ENCODE measurements at places on chromosomes 2 and 18.

GRCh38 chr2:14907014-14907612 lies 274.6 kb downstream of the LRATD1 start:
- DNase-seq: no peak

DNA sequence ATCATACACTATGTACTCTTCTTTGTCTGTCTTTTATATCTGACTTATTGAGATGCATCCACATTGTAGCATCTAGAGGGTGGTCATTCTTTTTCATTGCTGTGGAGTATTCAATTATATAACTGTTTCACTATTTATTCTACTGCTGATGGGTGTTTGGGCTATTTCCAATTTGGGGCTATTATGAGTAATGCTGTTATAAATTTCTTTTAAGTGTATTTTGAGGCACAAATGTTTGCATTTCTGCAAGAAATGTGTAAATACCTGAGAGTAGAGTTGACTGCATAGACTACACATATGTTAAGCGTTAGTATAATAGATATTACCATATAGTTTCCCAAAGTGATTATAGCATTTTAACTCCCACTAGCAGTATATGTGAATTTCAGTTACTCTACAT lies 26.9 kb upstream of the PPP1R1C start:
- no peak for DNase-seq

- no peak for DNase-seq
Measured at GRCh38 chr2:237661799-237662328, 34.5 kb downstream of the LRRFIP1 start.

GRCh38 chr2:219722276-219722879 lies 94.9 kb downstream of the SLC4A3 start:
- DNase-seq: no peak

DNA sequence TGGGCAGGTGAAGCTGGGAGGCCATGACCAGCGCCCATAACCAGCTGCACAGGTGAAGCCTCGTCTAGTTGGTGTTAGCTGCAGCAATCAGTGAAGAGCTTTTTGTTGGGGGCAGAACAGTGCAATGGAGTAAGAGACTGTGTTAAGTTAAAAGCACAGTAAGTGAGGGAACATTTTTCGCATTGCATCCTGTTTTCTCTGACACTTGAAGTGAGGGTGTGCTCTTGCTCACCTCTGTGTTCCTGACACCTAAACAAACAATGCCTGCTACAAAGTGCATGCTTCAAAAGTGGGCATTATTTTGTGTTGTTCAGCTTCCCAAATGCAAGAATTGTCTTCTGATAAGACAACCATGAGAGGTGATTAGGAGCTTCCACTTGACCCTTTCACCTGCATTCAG lies 324.0 kb upstream of the ACVR2A start:
- no peak for DNase-seq

DNA sequence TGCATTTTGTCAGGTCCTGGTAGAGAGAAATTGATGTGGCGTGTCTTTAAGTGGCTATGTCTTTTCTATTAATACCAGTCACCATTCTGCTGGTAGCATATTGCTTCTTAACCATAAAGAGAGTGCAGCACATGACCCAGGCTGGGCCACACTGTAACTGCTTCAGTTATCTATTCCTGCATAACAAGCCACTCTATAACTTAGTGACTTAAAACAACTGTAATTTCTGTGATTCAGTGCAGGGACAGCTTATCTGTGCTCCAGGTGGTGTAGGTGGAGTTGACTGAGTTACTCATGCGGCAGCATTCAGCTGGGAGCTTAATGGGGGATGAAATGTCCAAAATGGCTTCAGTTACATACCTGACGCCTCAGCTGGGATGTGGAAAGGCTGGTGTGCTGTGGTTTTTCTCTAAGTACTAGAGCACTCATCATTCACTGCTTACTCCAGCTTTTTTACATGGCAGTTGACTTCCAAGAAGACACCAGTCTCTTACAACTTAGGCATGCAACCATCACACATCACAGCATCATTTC lies 742.4 kb downstream of the SATB2 start:
- no peak for DNase-seq

- DNase-seq: no peak
Measured at GRCh38 chr18:64419156-64419555, 270.3 kb upstream of the LINC00305 start.

DNA sequence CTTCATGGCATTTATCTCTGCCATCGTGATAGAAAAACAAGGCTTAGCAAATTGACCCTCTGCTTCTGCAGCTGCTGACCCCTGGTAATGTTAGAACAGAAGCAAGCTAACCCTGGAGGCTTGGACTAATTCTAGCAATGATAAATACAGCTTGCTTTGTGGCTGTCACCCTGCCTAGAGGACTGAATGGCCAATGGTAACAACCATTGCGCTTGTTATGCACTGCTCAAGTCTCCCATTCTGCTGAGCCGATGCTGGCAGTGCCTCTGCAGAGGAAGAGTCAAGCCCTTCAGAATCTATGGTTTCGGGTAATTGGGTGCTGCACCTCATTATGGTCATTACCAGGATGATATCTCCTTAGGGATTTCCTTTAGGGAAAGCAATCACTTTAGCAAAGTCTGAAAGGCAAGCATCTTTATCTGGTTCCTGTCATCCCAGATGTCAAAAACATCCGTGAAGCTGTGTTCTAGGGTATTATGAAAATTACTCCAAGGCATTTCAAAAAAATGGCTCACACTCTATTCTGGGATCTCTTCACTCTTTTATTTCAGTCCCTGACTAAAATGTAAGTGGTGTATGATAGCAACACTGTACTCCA lies 186.8 kb upstream of the DLGAP1 start:
- DNase-seq: no peak

DNA sequence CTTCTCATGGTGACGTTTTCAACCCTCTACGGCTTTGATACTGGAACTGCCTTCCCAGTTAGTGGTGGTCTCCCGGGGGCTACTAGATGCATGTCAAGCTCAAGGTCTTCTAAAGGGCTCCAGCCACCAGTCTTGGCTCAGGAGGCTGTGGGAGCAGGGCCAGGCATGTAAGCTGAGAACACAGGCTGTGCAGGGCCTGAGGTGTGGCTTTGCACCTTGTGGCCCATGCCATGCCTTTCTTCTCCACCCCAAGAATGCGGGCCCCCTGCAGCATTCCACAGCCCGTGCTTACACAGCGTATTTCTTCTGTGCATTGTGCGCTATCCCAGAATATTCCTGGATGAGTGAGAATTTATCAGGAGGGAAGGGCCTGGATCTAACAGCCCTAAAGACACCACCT lies 144.9 kb downstream of the SEPTIN10 start:
- DNase-seq: no peak

GRCh38 chr2:185472574-185472973 lies 266.0 kb upstream of the FSIP2 start:
- no peak for DNase-seq

DNA sequence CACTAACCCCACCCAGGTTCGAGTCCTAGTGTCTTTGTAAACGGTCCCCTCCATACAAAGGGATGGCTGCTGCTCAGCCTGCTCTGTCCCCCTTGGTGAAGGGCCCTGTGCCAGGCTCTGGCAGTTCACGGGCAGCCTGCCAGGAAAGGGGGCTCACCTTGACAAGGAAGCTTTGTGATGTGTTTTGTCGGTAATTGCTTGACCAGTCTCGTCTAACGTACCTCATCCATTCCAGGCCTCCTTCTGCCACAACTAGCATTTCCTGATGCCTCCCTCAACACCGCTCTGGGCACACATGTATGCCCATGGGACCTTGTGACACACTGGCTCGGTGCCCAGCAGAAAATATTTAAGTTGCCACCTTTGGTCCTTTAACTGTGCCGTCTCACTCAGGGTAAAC lies 171.9 kb downstream of the KLHL29 start:
- no peak for DNase-seq

- DNase-seq: no peak
Measured at GRCh38 chr2:171810422-171811244, 83.4 kb downstream of the SLC25A12 start.

DNA sequence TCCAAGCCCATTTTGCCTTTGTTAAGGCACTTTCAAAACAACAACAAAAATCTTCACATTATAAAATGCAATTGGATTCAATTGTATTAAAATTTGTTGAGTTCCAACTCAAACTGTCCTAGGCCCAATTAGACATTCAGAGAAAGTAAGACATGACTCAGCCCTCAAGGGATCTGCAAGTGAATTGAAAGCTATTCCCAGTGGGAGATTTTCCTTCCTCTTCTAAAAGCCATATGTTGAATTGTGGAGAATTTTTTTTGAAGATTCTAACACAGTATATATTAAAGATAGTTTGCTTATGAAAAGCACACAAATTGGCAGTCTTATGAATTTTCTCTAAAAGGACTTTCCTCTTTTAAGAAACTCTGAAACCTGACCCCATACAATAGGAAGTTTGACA lies 268.0 kb upstream of the PARD3B start:
- no peak for DNase-seq

DNA sequence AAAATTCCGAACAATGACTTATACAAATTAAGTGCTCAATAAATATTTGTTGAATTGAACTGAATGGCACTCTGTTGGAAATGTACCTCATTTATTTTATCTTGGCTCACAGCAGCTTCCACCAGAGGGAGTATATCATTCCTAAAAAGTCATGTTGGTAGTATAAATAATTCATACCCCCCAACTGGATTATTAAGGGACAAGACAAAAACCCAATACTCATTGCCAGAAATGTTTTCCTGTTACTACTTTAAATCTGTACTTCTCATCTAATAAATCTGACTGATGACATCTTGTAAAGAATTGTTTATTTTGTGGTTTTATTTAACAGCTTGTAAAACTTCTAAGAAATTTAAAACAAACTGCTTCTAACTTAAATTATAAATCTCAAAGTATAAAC lies 163.9 kb downstream of the CDH2 start:
- no peak for DNase-seq

DNA sequence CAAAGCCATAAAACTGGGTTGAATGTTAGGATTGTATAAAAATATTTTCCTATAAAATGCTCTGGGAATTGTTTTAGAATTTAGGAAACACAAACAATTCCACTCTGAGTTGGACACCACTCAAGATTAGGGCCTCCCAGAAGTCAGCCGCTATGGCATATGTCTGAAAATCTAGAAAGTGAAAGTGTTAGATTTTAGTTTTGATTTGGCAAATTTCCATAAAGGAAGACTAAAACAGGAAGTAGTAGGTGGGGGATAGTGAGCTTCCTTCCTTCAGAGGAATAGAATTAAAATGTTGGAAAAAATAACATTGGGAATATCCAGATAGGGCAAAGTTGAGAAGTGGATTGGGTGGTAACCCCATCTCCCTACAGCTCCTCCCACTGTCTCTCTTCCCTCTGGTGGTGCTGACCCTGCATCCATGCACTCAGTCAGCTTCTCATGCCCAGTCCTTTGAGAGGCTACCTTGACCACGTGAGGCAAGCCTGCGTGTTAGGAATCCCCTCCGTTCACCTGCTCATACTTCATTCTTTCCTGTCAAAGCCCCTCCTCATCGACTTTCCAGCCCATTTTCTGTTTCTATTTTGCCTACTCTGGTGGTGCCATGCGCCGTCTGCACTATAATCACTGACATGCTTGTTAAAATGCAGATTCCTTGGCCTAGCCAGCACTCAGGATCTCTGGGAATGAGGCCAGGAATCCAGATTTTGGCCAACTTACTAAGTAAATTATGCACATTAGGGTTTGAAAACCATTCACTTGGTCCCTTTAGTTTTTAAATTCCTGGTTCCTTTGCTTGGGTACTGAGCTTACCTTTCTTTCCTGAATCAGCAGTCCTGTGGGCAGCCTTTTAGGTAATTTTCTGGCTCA lies 83.5 kb downstream of the POLE4 start:
- no peak for DNase-seq

DNA sequence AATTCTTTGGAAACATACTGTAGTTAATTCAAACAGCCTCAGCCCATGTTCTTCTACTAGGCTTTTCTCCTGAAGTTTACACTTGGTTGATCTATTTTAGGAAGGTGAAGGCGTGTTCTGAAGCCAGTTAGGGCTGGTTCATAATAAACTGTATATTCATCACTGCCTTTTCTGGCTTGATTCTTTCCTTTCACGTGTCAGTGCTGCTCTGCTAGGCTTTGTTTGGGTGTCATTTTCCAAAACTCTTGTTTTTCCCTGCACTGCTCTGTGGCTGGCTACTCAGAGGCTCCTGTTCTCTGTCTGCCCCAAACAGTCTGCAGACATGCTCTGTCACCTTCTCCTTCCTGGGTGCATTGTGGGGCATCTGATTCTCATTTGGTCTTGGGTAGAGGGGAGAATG lies 136.1 kb downstream of the PARD3B start:
- peak; percentile 1 for DNase-seq

DNA sequence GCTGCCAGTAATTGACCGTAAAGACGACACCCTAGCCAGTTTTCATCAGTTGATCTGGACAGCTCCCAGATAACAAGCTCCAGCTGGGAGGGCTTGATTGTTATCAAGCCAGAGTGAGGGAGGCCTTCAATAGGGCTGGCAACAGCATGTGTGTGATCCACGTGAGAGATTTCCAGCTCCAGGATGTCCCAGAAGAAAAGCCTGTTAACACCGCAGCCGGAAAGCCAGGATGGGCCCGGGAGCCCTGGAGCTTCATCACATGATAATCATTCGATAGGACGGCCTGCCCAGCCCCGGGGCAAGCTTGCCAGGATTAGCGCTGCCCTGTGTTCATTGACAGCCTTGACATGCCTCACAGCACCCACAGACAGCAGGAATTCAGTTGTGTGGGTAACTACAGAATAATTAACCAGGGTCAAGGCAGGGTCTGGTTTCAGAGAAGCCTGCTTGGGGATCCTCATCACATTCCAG lies 182.5 kb downstream of the C1D start:
- DNase-seq: no peak

DNA sequence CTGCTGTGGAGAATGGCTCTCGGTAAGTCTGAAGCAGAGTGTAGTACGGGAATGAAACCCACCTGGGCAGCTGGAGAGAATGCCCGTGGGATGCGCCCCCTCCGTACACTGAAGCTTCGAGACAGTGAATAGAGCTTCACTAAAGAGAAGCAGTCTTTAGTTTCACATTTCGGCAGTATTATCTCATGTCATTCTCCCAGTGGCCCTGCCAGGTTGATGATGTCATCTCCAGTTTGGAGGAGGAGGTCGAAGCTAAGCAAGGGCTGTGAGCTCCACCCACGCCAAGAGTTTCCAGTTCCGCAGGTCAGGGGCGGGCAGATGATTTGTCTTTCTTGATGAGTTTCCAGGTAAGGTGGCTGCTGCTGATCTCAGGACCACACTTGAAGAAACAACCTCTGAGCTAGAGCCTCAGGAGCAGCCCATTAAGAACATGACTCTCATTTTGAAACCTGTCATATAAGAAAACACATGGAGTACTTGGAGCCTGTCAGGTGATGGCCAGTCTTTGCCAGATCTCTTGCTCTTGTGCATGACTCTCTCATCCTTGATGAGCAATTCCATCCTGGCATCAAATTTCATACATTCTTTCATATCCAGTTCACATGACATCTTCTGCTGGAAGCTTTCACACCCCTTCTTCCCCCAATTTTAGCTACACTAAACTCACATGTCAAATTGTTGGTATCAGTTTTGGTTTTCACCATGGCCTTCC lies 475.0 kb downstream of the RNF144A start:
- no peak for DNase-seq

DNA sequence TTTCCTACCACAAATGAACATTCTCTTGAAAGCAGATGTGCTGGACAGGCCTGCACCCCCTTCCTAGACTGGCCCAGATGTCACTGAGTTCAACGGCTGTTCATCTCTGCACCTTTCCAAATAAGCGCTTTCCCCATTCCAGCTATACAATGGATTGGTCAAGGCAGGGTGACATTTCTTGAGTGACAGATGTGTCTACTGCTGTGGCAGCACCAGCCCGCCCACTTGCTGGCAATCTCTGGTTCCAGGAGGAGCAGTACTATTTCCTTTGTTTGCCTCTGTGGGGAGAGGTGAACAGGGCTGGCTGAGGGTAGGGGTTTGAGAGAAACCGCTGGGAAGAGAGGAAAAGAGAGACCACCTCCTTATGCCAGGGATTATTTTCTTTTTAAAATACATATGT lies 269.5 kb upstream of the POU3F3 start:
- no peak for DNase-seq

GRCh38 chr2:71950256-71951082 lies 197.2 kb downstream of the CYP26B1 start:
- DNase-seq: no peak
